ENCODE measurements at places on chromosomes 4 and X.
A peak's percentile ranks its signal among the peaks of the same experiment; 100 is the strongest.

DNA sequence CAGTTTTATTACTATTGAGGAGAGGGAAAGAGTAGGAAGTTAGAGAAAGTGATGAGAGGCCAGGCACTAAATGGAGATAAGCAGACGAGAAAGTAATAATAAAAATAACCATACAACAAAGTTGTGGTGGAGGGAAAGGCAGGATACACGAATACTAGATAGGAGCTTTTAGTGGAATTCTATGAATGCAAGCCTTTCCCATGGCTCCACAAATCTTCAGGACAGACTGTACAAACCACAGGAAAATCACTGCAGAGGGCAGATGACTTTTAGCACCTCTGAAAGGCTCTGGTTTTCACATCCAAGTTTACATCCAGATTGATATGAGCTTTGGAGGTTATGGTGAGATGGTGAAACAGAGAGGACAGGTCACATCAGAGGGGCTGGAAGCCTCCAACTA lies 41.5 kb downstream of the TNIP3 start:
- H3K4me1 ChIP-seq: no peaks in the 10 kb centered on the region
- H3K27me3 ChIP-seq: no peaks in the 10 kb centered on the region
- no peaks in the 10 kb centered on the region for H3K36me3 ChIP-seq
- H3K4me3 ChIP-seq: no peak overlapping the region

DNA sequence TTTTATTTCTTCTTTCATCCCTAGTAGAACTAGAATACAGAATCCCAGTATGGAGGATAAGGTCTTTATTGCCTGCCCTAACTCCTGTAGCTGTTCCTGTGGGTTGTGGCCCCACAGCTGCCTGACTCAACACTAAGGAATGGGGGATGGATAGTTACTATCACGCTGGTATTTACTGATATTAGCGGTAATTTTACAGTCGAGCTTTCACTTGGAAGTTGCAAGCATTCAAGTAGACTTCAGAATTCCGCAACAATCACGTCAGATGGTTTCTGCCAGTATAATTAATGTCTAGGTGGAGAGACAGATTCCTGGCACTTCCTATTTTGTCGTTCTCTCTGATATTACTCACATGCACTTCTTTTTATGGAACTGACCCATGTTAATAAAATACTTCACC lies 489.8 kb downstream of the PABPC4L start:
- no peaks in the 10 kb centered on the region for H3K4me1 ChIP-seq
- no peak for DNase-seq
- no peak overlapping the region for H3K27ac ChIP-seq
- no peaks in the 10 kb centered on the region for H3K36me3 ChIP-seq
- no peaks in the 10 kb centered on the region for H3K27me3 ChIP-seq

DNA sequence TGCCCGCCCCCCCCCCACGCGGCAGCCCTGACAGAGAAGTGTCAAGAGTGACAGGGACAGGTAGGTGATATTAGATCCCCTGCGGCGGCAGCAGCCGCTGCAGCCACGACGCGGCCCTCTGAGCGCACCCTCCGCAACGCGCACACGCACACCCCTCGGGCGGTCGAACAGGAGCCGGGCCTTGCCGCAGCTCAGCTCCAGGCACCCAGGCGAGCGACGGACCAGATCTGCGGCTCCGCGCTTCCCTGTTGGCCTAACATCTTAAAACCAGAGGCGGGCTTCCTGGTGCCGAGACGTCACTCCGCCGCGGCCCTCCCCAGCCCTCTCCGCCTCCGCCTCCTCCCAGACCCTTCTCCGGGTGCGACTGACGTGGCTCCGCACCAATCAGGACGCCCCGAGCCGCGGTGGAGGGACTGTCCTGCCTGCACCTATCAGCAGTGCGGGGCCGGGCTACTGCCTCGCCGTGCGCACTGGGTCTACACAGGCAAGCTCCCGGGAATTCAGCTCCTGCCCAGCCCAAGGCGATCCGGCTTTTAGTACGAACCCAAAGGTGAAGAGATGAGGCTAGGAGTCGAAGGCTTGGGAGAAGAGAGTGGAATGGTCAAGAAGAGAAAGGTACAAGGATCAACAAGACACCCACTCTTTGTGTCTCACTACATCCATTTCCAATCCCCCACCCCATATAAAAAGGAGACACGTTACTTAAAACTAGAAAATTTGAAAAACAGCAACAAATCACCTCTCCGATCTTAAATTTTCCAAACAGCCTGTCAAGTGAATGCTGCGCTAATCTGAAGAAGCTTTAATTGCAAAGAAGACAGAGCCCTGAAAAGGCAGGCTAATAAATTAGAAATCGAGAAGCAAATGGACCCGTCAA lies at the start of gene PITX2:
TSS of gene PITX2 (minus strand) at position 237 of the 877 bp plus-strand sequence. CDS start 617 bp downstream, outside the sequence.
- H3K27me3 ChIP-seq: peaks cover 15% of the 10 kb centered on the region
- H3K36me3 ChIP-seq: no peaks in the 10 kb centered on the region
- H3K27ac ChIP-seq: peak within 1 kb of the TSS; percentile 89
- H3K4me3 ChIP-seq: peak within 1 kb of the TSS; percentile 87

- DNase-seq: peak; percentile 41
- H3K4me1 ChIP-seq: no peaks in the 10 kb centered on the region
- H3K4me3 ChIP-seq: no peak within 1 kb of the TSS
- no peak within 1 kb of the TSS for H3K27ac ChIP-seq
- H3K27me3 ChIP-seq: no peaks in the 10 kb centered on the region
Observed at GRCh38 chrX:68647156-68647957, at the start of gene STARD8. TSS of gene STARD8 (plus strand) at chrX:68647666. CDS start at chrX:68647883, 217 bp downstream.

- H3K27ac ChIP-seq: no peak overlapping the region
- H3K4me1 ChIP-seq: no peaks in the 10 kb centered on the region
- no peaks in the 10 kb centered on the region for H3K27me3 ChIP-seq
Observed at GRCh38 chr4:179919587-179919986, 2323.6 kb upstream of the TENM3 start.

DNA sequence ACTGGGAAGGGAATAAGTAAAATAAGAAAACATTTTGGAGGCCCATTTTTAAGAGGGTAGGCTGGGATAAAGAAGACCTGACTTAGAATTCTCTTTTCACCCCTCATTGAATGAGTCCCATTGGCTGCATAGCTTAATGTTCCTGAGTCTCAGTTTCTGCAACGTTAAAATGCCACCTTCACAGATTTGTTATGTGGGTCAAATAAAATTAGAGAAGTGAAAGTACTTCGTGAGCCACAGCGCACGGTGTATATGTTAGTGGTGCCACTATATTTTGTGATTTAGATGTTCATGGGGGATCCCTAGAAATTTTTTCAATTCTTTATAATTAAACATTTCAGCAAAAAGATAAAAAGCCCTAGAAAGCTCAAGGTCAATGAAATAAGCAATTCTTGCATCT lies 109.2 kb upstream of the HS3ST1 start:
- H3K4me3 ChIP-seq: no peak overlapping the region
- no peak overlapping the region for H3K27ac ChIP-seq
- no peaks in the 10 kb centered on the region for H3K27me3 ChIP-seq
- H3K36me3 ChIP-seq: no peaks in the 10 kb centered on the region
- H3K4me1 ChIP-seq: peaks cover 5% of the 10 kb centered on the region
- no peak for DNase-seq

DNA sequence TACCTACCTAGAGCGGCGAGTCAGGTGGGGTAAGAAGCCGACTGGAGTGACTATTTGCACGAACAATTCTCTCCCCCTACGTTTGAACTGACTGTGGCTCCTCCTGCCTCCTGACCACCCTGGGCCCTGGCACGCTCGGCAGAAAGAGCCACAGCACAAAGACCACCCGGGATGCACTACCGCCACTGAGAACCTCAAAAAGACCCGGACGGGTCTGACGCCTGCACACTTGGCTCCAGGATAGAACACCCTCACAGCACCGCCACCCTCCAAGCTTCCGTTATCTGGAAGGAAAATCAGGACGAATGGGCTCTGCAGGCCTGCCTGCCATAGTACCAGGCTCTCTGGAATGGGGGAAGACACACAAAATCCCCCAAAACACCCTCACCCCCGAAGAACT lies 2.2 kb downstream of the LRPAP1 start:
- no peak overlapping the region for H3K27ac ChIP-seq
- peaks cover 13% of the 10 kb centered on the region for H3K4me1 ChIP-seq
- no peaks in the 10 kb centered on the region for H3K27me3 ChIP-seq
- peak; percentile 3 for DNase-seq
- no peaks in the 10 kb centered on the region for H3K36me3 ChIP-seq

GRCh38 chr4:55359397-55359916 lies 13.4 kb downstream of the SRD5A3 start:
- H3K27ac ChIP-seq: no peak overlapping the region
- peaks cover 10% of the 10 kb centered on the region for H3K4me1 ChIP-seq
- H3K36me3 ChIP-seq: no peaks in the 10 kb centered on the region
- no peak overlapping the region for H3K4me3 ChIP-seq

DNA sequence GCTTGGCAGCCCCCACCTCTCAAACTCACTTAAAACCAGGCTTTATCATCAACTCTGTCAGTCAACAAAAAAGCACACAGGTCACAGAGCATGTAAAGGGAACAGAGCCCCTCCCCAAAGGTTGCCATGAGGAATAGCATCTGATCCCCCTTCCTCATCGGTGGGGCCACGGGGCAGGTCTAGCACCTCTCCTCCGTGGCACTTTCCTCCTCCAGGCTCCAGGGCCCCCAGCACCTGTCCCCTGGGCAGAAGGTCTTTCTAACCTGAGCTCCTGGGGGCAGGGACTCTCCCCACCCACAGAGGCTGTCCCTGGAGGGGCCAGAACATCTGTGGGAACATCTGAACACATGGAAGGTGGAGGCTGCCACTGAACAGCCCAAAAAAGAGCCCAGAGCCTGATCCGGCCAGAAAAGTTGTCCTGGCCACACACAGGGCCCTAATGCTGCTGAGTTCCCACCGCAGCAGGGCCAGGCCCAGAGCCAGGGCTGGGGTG lies 65.7 kb downstream of the ZFYVE28 start:
- no peaks in the 10 kb centered on the region for H3K27me3 ChIP-seq
- no peak overlapping the region for H3K4me3 ChIP-seq
- no peak overlapping the region for H3K27ac ChIP-seq
- no peaks in the 10 kb centered on the region for H3K4me1 ChIP-seq
- H3K36me3 ChIP-seq: no peaks in the 10 kb centered on the region
- no peak for DNase-seq

DNA sequence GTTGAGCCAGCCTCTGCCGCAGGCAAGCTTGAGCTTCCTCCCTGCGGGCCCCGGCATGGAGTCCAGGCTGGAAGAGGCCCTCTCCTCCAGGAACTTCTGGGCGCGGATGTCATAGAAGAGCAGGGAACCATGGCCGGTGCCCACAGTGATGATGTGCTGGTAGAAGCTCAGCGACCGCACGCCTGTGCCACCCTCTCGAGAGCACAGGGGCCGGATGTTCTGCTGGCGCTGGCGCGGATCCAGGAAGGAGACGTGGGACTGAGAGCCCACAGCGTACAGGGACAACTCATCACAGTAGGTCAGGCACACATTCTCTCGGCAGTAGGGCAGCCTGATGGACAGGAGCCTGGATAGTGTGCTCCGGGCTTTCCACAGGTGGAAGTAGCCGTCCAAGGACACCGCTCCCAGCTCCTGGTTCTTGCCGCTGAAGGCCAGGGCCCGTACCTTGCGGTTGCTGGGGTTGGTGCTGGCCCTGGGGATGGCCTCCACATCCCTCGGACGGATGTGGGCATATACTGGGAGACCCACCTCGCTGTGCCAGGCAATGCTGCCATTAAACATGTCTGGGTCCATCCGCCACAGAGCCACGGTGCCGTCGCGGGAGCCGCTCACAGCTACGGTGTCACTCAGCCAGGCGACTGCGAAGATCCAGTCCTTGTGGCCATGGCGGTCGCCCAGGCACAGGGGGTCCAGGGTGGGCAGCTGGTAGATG lies 1.2 kb downstream of the DCAF12L2 start:
- no peaks in the 10 kb centered on the region for H3K36me3 ChIP-seq
- H3K4me1 ChIP-seq: no peaks in the 10 kb centered on the region
- H3K27me3 ChIP-seq: no peaks in the 10 kb centered on the region
- no peak overlapping the region for H3K4me3 ChIP-seq
- no peak for DNase-seq

DNA sequence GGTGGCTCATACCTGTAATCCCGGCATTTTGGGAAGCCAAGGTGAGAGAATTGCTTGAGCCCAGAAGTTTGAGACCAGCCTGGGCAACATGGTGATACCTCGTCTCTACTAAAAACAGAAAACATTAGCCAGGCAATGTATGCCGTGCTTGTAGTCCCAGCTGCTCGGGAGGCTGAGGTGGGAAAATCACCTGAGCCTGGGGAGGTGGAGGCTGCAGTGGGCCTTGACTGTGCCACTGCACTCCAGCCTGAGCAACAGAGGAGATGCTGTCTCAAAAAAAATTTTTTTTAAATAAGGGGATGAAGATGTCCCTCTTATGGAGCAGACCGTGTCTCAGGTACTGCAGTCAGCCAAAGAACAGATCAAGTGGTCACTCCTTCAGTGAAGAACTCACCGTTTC lies 13.5 kb downstream of the CTAG1B start:
- H3K27me3 ChIP-seq: no peaks in the 10 kb centered on the region
- no peak for DNase-seq
- H3K27ac ChIP-seq: no peak overlapping the region
- no peaks in the 10 kb centered on the region for H3K4me1 ChIP-seq

- no peaks in the 10 kb centered on the region for H3K27me3 ChIP-seq
- H3K27ac ChIP-seq: no peak overlapping the region
- H3K36me3 ChIP-seq: no peaks in the 10 kb centered on the region
- H3K4me1 ChIP-seq: no peaks in the 10 kb centered on the region
- no peak overlapping the region for H3K4me3 ChIP-seq
- peak; percentile 29 for DNase-seq
Observed at GRCh38 chrX:111823128-111823527, 52.9 kb upstream of the TRPC5OS start.

DNA sequence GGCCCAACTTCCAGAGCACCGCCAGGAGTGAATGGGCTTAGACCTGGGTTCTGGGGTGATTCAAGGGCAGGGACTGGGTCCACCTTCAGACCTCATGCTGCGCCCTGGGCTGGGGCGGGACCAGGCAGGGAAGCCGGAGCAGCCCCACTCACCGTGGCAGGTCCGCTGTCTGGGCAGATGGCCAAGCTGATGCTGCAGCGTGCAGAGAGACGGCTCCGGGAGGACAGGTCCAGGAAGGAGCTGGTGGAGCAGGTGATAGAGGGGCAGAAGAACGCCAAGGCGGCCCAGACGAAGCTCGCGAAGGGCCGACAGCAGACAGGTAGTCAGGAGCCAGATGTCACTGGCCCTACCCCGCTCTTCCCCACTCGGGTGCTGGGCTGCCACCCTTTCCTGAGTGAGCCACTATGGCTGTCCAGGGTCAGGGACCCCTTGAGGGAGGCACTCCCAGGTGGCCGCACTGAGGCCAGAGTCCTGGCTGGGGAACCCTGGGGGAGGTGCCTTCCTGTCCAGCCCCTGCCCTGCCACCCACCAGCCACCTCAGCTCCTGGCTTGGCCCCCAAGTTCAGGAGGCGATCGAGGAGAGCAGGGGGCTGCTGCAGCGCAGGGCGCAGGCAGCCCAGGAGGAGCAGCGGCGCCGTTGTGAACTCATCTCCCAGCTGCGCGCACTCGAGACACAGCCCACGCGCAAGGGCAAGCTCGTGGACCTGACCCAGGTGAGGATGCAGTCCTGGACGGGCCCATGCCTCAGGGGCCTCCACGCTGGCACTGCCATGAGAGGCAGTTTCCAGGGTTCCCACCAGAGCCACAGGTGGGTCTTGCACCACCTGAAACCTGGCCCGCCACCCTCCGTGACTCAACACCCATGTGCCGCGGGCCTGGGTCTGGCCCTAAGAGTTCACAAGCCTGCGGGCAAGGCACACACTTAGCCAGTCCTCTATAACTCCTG lies 10.1 kb upstream of the RNF4 start:
- no peaks in the 10 kb centered on the region for H3K36me3 ChIP-seq
- H3K27ac ChIP-seq: no peak overlapping the region
- H3K4me1 ChIP-seq: peaks cover 6% of the 10 kb centered on the region
- H3K27me3 ChIP-seq: no peaks in the 10 kb centered on the region

All from hepatocyte (in vitro differentiated cells).